A549 treated with RU486 at 1 μM for 4 hours (cell line): ENCODE measurements at places on chromosomes 6 and 20. TPM values are rescaled to one million over a fixed set of nuclear protein-coding genes. Genes with fewer than 3 reads are reported as not detected.

ECI2 gene
- total RNA-seq = 52.8 to 77.9 TPM (median 58.8 TPM) in 5 replicates

APMAP gene
- total RNA-seq = 145 to 166 TPM (median 162 TPM) in 5 replicates

GJA10 gene
- total RNA-seq = not detected in 5 replicates

CLDN20 gene
- total RNA-seq = not detected in 5 replicates

LCA5 gene
- total RNA-seq = 0.26 to 1.1 TPM (median 1.0 TPM) in 5 replicates
